Astrocyte (in vitro differentiated cells and primary cell): ENCODE measurements at places on chromosomes 4 and X. TPM values are rescaled to one million over a fixed set of nuclear protein-coding genes. Genes with fewer than 3 reads are reported as not detected.

DNA sequence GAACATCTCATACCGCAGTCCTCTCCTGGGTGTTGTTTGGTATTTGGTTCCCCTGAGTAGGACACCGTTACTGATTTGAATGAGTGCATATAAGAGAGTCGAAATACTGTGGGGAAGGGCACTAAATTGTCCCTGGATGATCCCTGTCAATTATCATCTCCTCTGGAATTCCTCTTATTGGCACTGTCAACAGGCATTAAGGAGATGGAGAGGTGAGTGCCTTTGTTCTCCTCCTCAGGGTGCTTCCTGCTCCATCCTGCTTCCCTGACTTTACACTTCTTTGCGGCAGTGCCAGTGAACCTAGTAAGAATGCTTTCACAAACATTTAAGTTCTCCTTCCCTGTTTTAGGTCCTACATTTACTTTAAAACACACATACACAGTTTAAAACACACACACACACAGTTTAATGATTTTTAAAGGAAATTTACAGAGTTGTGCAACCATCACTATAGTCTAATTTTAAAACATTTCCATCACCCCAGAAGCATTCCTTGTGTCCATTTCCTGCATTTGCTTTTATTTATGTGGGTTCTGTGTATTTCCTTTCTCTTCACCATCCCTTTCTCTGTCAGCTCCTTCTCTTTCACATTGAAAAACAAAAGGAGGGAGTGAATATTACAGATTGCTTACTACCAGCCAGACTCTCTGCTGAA lies 20.9 kb upstream of the ZRSR2 start:
- H3K36me3 ChIP-seq, result no peaks in the 10 kb centered on the region
- no peaks in the 10 kb centered on the region for H3K27me3 ChIP-seq
- H3K4me3 ChIP-seq, result no peak overlapping the region
- no peak for DNase-seq

GRCh38 chr4:31272331-31273061 lies 552.3 kb downstream of the PCDH7 start:
- peak; percentile 7 for DNase-seq
- no peak overlapping the region for H3K27ac ChIP-seq
- H3K4me1 ChIP-seq, result no peaks in the 10 kb centered on the region
- H3K4me3 ChIP-seq, result no peak overlapping the region

- no peak for DNase-seq
- no peak overlapping the region for H3K4me3 ChIP-seq
- H3K36me3 ChIP-seq, result no peaks in the 10 kb centered on the region
- no peak overlapping the region for H3K27ac ChIP-seq
- H3K27me3 ChIP-seq, result no peaks in the 10 kb centered on the region
Measured at GRCh38 chr4:144384408-144384807, 243.9 kb upstream of the GYPA start.

GRCh38 chr4:8340781-8341241 lies 71.3 kb downstream of the HTRA3 start:
- peaks cover 11% of the 10 kb centered on the region for H3K27me3 ChIP-seq
- no peaks in the 10 kb centered on the region for H3K36me3 ChIP-seq
- H3K27ac ChIP-seq, result no peak overlapping the region
- no peak for DNase-seq

DNA sequence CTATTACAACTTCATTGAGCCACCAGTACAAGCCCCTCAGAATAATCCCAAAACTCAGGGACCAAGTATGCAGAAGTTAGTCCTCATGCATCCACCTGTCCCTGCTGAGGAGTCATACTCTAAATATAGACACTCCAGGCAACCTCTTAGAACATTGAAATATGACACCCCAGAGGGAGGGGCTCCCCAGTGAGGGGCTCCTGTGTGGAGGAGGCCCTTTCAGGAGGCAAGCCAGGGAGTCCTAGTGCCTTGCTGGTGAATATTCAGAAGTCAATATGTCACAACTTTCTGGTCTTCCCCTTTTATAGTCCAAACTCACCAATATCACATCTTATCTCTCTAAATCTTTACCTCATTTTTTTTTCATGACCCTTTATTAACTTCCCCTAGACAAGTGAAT lies 1.6 kb upstream of the ARMCX6 start:
- no peak overlapping the region for H3K4me3 ChIP-seq
- no peaks in the 10 kb centered on the region for H3K27me3 ChIP-seq
- H3K36me3 ChIP-seq, result no peaks in the 10 kb centered on the region

GRCh38 chr4:7055111-7055989 lies 12.2 kb downstream of the TADA2B start:
- H3K27ac ChIP-seq, result no peak overlapping the region
- H3K36me3 ChIP-seq, result peaks cover 19% of the 10 kb centered on the region
- peaks cover 2% of the 10 kb centered on the region for H3K4me1 ChIP-seq
- H3K27me3 ChIP-seq, result no peaks in the 10 kb centered on the region

KLB gene
- total RNA-seq, result not detected in 2 replicates

- H3K27me3 ChIP-seq, result no peaks in the 10 kb centered on the region
- H3K27ac ChIP-seq, result peak overlapping the region; percentile 48
- no peaks in the 10 kb centered on the region for H3K36me3 ChIP-seq
- H3K4me1 ChIP-seq, result peaks cover 15% of the 10 kb centered on the region
- DNase-seq, result peak; percentile 34
Measured at GRCh38 chrX:38220024-38220414, 652 bp downstream of the SRPX start.

RAB28 gene
- total RNA-seq, result 11.9 and 13.8 TPM in 2 replicates

AWAT1 gene
- not detected in 2 replicates for total RNA-seq

DNA sequence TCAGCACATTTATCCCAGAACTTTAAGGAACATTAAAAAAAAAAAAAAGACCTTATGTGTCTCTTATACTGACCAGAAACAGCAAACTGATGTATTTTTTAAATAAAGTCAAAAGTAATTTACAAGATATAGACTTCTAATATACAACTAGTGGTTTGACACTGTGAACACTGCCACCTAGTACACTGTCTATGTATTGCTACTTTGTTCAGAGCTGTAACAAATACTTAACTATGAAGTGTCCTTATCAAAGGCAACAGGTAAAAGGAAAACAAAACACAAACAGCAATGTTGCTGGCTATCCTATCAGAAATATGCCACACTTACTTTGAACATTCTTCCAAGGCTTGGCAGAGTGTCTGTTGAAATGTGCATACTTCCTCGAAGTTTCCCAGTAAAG lies 60.4 kb downstream of the CD40LG start:
- no peaks in the 10 kb centered on the region for H3K36me3 ChIP-seq
- DNase-seq, result no peak
- no peak overlapping the region for H3K27ac ChIP-seq
- no peaks in the 10 kb centered on the region for H3K27me3 ChIP-seq

SLC10A7 gene
- total RNA-seq, result 8.8 and 8.9 TPM in 2 replicates

GRCh38 chr4:185870366-185870765 lies 58.4 kb upstream of the SORBS2 start:
- peaks cover 17% of the 10 kb centered on the region for H3K4me1 ChIP-seq
- H3K36me3 ChIP-seq, result no peaks in the 10 kb centered on the region
- DNase-seq, result no peak
- no peak overlapping the region for H3K4me3 ChIP-seq
- no peak overlapping the region for H3K27ac ChIP-seq
- no peaks in the 10 kb centered on the region for H3K27me3 ChIP-seq

VGLL1 gene
- 1.3 TPM in 1 of 2 replicates, not detected in the other for total RNA-seq

SPACA5 gene
- not detected in 2 replicates for total RNA-seq

- no peak overlapping the region for H3K27ac ChIP-seq
- DNase-seq, result no peak
- H3K27me3 ChIP-seq, result no peaks in the 10 kb centered on the region
- no peak overlapping the region for H3K4me3 ChIP-seq
- no peaks in the 10 kb centered on the region for H3K4me1 ChIP-seq
Measured at GRCh38 chrX:149522916-149523315, 17.8 kb upstream of the IDS start.

DNA sequence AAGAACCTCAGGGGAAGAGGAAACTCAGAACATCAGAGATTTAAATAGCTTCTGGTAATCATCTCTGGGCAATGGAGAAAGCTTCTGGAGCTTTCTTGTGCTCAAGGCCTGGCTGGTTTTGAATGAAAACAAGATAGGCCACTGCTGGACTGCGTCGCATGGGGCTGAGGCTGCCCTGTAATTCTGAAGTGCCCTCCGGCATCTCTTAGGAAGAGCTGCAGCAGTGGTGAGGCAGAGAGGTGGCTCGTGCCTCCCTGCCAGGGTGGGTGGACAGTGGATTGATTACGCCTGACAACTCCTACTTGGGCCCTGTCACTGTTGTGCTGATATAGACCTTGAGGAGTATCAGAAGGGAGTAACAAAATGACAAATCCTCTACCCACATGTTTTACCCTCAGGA lies 279.7 kb downstream of the NR3C2 start:
- H3K27me3 ChIP-seq, result no peaks in the 10 kb centered on the region
- H3K27ac ChIP-seq, result no peak overlapping the region
- no peaks in the 10 kb centered on the region for H3K36me3 ChIP-seq

DNA sequence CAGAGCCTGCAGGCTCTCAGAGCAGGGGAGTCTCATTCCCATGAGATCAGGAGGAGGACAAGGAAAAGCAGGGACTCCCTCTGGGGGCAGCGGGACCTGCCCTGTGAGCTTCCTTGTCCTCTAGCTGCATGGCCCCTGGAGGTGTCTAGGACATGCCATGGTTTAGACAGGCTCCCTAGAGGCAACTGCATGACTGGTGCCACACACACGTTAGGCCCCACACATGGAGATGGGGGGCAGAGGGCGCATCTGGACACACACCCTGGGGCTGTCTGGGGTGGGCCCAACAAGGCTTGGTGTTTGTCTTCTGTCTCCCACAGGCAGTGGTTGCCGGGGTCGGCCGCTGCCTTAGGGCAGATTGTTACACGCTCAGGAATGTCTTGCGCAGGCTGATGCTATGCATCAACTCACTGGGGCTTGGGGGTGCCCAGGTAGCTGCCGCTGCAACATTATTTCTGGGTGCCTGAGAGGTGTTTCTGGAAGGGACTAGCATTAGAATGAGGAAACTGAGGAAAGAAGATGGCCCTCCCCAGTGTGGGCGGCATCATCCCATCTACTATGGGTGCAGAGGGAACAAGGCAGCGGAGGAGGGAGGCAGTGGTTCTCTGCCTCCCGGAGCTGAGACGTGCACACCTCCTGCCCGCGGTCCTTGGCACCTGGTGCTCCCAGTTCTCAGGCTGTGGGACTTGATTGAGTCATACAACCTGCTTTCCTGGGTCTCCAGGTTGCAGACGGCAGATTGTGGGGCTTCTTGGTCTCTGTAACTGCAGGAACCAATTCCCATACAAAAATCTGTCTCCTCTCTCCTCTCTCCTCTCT lies 32.1 kb upstream of the GPR78 start:
- no peak overlapping the region for H3K4me3 ChIP-seq
- H3K4me1 ChIP-seq, result peaks cover 8% of the 10 kb centered on the region
- DNase-seq, result no peak
- no peak overlapping the region for H3K27ac ChIP-seq
- no peaks in the 10 kb centered on the region for H3K27me3 ChIP-seq
- no peaks in the 10 kb centered on the region for H3K36me3 ChIP-seq

- H3K27ac ChIP-seq, result peak overlapping the region; percentile 70
- H3K36me3 ChIP-seq, result no peaks in the 10 kb centered on the region
- no peaks in the 10 kb centered on the region for H3K27me3 ChIP-seq
- DNase-seq, result peak; percentile 64
Measured at GRCh38 chr4:168585168-168586091, 88.6 kb downstream of the PALLD start.

GRCh38 chrX:791479-792034 lies 161.0 kb downstream of the SHOX start:
- H3K27me3 ChIP-seq, result no peaks in the 10 kb centered on the region
- no peaks in the 10 kb centered on the region for H3K36me3 ChIP-seq
- no peaks in the 10 kb centered on the region for H3K4me1 ChIP-seq
- no peak for DNase-seq
- H3K4me3 ChIP-seq, result no peak overlapping the region

- H3K4me1 ChIP-seq, result no peaks in the 10 kb centered on the region
- no peak for DNase-seq
- H3K4me3 ChIP-seq, result no peak overlapping the region
Measured at GRCh38 chr4:103400405-103400804, 202.3 kb upstream of the CENPE start.

DNA sequence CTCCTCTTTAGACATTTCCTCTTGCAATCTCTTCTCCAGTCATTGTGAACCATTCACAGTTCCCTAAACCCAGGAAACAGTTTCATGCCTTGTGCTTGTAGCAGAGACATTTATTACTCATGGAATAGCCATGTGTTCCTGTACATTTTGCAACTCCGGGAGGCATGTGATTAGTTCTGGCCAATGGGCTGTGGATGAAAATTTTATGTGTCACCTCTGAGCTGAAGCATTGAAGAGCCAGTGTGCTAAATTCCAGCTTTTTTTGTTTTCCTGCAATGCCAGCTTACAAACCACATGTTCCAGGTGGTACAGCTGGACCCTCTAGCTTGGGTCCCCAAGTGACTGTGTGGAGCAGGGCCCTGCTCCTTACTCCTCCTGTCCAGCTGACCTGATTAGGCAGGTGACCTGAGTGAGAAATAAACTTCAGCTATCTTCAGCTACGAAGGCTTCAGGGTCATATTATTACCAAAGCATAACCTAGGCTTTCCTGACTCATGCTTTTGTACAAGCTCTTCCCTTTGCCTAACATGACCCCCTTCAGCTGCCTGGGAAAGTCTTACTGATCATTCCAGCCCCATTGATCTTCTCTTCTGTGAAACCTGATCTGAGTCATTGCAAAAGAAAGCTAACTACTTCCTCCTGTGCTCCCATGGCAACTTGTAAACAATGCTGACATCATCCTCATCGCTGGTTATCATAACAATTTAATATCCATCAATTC lies 200.4 kb downstream of the PTTG2 start:
- no peaks in the 10 kb centered on the region for H3K36me3 ChIP-seq
- no peak overlapping the region for H3K4me3 ChIP-seq
- DNase-seq, result peak; percentile 94
- H3K27ac ChIP-seq, result peak overlapping the region; percentile 99

- no peaks in the 10 kb centered on the region for H3K4me1 ChIP-seq
- no peaks in the 10 kb centered on the region for H3K36me3 ChIP-seq
- H3K27ac ChIP-seq, result no peak overlapping the region
- no peaks in the 10 kb centered on the region for H3K27me3 ChIP-seq
- DNase-seq, result no peak
Measured at GRCh38 chr4:123871341-123871740, 474.7 kb downstream of the SPRY1 start.

GRCh38 chr4:1207603-1208265 lies 35.4 kb upstream of the SPON2 start:
- H3K4me1 ChIP-seq, result peaks cover 20% of the 10 kb centered on the region
- no peak overlapping the region for H3K27ac ChIP-seq
- H3K4me3 ChIP-seq, result no peak overlapping the region
- peaks cover 3% of the 10 kb centered on the region for H3K36me3 ChIP-seq

- peaks cover 10% of the 10 kb centered on the region for H3K4me1 ChIP-seq
- no peak overlapping the region for H3K27ac ChIP-seq
- H3K27me3 ChIP-seq, result no peaks in the 10 kb centered on the region
- no peak overlapping the region for H3K4me3 ChIP-seq
Measured at GRCh38 chr4:151202381-151202780, 74.6 kb upstream of the PRSS48 start.

GRCh38 chr4:55364691-55365344 lies 18.8 kb downstream of the SRD5A3 start:
- H3K4me1 ChIP-seq, result peaks cover 6% of the 10 kb centered on the region
- H3K4me3 ChIP-seq, result no peak overlapping the region
- DNase-seq, result no peak
- H3K36me3 ChIP-seq, result no peaks in the 10 kb centered on the region

- no peaks in the 10 kb centered on the region for H3K36me3 ChIP-seq
- no peak overlapping the region for H3K4me3 ChIP-seq
- no peak overlapping the region for H3K27ac ChIP-seq
- no peak for DNase-seq
- no peaks in the 10 kb centered on the region for H3K27me3 ChIP-seq
Measured at GRCh38 chr4:151039733-151040132, 24.6 kb upstream of the LRBA start.

- H3K4me1 ChIP-seq, result peaks cover 34% of the 10 kb centered on the region
- H3K36me3 ChIP-seq, result no peaks in the 10 kb centered on the region
- no peaks in the 10 kb centered on the region for H3K27me3 ChIP-seq
- H3K4me3 ChIP-seq, result peak overlapping the region; percentile 96
Measured at GRCh38 chrX:153968754-153969124, 2.9 kb downstream of the HCFC1 start.

- DNase-seq, result peak; percentile 4
- H3K36me3 ChIP-seq, result no peaks in the 10 kb centered on the region
- no peak overlapping the region for H3K4me3 ChIP-seq
- no peaks in the 10 kb centered on the region for H3K27me3 ChIP-seq
Measured at GRCh38 chr4:97587912-97588311, 555.4 kb downstream of the STPG2 start.
